ENCODE measurements at places on chromosomes 3 and 15.

DNA sequence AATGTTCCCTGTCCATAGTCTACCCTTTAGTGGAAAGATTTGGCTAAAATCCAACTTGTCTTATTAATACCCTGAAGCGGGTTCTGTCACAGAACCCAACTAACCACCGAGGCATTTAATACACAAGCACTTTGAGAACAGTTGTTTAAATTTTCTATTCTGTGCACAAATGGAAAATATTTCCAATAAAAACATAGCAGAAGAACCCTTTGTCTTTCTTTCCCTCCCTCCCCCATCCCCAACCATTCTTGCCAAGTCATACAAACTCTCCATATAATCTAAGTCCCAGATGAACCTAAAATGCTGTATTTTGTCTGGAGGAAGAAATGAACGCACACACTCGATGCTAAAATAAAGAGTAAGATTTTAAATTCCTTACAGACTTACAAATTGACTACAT lies 126.9 kb upstream of the STRIT1 start:
- DNase-seq = no peak

DNA sequence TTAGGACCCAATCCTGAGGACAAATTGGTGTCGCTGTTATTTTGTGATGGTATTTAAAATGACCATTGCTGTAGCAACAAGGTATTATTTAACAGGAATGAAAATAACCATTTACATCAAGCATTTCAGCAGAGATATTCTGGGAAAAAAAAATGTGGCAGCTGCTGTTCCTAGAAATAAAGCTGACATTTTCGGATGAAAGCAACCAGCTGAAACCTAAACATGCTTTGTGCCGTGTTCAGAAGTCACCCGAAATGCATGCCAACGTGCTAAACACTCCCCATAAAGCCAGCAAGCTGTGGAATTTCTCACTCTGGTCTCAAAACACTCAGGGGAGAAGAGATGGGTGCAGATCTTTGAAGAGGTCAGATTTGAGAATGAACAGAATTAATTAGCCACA lies 31.5 kb upstream of the TAFA4 start:
- DNase-seq = no peak

GRCh38 chr3:177929310-177929709 lies 606.9 kb upstream of the KCNMB2 start:
- no peak for DNase-seq

DNA sequence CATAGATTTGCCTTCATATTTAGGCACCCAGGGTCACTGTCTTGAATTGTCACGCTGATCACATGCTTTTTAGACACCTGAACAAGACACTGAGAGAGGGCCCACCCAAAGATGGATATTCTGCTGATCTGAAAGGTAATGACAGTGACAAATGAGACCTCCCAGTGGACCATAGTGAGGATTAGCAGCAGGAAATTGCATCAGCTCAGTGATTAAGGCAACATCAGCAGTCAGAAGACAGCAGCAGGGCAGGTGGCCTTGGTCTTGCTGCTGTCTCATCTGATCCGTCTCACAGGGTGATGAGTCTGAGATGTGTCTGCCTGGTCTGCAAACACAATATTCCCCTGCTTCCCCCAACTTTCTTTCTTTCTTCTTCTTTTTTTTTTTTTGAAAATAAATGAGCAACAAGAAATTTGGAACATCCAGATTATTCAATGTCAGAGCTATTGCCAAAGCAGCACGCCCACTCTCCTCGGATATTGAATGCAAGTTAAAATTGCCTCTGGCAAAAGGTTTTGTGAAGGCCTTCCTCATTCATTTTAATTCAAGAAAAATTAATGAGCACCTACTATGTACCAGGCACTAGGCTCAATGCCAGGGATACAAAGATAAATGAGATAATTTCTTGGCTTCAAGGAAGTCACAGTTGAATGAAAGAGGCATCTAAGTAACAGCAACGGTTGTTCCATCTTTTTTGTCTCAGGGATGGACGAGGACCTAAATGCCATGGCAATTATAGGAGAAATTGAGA lies 14.1 kb downstream of the OTOL1 start:
- no peak for DNase-seq

DNA sequence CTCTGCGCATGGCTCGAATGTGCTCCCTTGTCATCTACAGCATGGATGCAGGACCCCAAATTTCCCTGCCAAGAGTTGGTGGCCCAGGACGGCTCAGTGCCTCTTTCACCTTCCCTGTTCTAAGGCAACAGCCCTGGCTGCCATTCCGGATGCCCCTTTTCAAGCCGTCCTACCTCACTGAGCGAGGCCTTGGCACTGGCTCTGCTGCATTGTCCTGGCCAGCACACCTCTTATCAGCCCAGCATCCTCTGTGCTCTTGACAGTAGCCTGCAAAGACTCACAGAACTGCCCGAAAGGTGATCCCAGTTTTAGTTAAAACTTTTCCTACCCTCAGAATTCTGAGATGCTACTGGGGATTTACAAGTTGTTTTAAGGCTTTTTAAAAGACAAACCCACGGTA lies 122.0 kb downstream of the MECOM start:
- no peak for DNase-seq

- no peak for DNase-seq
Measured at GRCh38 chr15:84911879-84912660, 27.6 kb downstream of the SLC28A1 start.

DNA sequence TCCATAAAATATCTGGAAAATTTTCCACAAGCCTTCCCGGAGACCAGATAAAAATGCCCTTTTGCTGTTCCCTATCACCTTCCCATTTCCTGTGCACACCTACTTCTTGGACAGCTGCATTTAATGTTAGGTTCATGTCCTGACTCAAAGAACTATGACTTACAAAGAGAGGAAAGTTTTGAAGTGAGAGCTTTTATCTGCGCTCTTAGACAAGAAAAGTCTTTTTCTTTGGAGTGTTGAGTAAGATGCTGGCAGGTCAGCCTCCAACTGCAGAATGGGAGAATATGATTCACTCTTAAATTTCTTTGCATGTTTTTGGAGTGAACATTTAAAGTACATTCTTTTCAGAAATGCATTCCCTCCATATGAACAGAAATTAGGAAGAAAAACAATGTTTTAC lies 147.3 kb upstream of the DPH6 start:
- DNase-seq = no peak

DNA sequence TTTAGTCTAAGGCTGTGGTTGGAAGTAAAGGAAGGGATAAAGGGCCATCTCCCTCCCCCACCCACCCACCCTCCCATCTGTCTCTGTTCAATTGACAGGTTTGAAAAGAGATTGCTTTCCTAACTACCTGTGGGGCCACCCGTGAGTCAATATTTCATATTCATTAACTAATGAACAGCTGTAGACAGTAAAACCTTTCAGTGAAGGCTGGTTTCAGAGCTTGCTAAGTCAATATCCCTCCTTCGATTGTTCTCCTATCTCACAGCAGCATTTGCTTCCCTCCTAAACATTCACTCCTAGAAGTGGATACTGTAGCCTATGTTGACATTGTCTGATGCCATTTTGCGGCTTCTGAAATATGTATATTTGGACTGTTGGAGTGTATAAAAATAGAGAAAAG lies 85.9 kb upstream of the SYNPR start:
- DNase-seq = no peak

DNA sequence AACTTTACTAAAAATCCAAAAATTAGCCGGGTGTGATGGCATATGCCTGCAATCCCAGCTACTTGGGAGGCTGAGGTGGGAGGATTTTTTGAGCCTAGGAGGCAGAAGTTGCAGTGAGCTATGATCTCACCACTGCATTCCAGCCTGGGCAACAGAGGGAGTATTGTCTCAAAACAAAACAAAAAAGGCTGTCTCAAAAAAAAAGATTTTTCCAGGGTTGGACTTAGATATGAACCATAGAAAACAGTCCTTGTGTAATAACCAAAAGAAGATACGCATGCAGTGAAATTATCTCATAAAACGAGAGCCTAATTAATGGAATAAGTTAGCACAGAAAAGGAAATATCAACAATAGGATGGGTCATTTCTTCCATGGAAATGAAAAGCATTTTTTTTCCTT lies 320.4 kb upstream of the RASGRP1 start:
- no peak for DNase-seq

DNA sequence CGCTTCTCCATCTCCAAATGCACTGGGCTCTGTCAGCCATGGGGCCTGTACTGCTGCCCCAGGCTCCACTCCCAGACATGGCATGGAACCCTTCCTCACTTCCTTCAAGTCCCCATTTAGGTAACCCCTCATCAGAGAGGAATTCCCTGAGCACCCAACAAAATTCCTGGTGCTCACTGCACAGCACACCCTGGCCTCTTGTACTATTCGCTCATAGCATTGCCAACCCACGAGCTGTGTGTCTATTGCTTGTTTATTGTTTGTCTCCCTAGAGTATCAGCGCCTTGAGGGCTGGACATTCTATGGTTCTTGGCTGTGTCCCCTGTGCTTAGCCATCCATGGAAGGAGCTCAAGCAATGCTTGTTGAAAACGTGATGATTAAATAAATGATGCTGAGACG lies 46.1 kb upstream of the SLCO2A1 start:
- no peak for DNase-seq

DNA sequence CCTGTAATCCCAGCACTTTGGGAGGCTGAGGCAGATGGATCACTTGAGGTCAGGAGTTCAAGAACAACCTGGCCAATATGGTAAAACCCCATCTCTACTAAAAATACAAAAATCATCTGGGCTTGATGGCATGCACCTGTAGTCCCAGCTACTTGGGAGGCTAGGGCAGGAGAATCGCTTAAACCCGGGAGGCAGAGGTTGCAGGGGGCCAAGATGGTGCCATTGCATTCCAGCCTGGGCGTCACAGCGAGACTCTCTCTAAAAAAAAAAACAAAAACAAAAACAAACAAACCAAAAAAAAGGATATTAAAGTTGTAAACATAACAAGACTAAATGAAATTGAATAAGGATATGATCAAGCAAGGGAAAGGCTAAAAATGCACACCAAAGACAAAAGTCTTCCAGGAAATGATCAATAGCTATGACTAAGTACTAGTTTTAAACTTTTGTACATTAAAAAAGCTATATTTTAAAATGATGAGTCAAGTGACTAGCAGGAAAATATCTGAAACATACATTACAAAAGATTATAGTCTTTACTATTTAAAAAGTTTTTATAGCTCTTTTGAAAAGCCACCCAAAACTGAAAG lies 28.6 kb downstream of the KLHL6 start:
- peak; percentile 13 for DNase-seq

DNA sequence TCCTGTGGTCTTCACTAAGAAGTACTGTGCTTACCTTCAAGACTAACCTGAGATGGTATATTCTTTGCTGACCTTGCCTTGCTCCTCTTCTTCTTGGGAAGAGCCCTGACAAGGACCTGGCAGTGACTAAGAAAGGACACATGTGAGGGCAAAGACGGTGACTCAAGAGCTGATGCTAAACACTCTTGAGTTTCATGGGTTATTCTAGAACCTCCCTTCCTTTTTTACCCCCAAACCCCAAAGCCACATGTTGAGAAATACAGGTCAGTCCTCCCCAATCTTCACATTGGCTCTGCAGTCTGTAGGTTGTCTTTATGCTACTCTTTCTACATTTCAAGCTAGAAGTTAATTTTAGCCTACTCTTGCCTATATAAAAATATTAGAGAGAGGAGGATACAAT lies 200.6 kb downstream of the SEMA6D start:
- DNase-seq = no peak

DNA sequence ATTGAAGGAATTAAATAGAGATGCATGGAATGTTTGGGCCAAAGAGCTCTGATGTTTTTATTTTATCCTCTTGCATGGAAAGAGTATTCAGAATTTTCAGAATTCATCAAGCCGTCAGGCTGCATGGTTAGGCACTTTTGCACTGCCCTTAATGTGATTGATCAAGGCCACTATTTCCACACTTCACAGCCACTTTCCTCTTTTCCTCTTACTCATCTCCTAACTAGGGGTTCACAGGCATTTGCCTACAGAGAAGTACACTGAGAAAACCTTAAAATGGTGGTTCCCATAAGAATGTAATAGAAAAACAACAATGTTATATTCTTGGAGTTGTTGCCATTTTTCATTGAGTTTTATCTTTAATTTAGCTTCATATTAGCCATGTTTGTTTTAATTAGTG lies 10.9 kb downstream of the SLC35A5 start:
- no peak for DNase-seq

DNA sequence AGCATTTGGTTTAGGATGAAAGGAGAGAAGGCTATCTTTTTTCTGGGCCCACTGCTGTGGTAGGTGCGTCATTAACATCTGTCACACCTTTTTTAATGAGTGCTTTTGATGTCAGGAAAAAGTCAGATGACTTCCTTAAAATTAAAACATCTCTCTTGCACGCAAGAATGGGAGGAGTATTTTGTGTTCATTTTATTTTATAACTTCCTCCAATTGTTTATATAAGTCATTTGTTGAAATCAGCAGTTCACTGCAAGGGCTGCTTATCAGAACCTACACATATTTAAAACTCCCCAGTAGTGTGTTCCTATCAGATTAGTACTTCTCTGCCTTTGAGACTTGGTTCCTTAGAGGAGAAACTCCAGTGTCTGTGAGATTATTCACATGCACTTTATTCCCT lies 143.8 kb downstream of the NEO1 start:
- DNase-seq = no peak

DNA sequence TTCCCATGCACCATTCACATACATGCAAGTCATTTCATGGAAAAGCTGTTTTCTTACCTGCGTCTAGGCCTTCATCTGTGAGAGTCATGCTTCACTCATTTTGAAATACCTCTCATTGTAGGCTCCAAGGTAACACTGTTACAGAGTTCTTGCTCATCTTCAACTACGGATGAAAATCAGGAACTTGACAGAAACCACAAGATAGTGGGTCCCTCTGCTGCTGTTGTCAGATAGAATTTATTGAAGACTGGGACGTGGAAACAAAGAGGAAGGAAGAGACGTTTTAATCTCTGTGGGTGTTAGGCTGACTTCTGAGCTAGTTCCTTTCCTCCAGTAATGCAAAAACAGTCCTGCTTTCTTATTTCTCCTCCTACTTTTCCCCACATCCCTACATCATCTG lies at the start of gene P2RY14:
TSS of gene P2RY14 (minus strand) at position 313 of the 400 bp plus-strand sequence. CDS start 64,226 bp downstream, outside the sequence.
- peak; percentile 45 for DNase-seq

DNA sequence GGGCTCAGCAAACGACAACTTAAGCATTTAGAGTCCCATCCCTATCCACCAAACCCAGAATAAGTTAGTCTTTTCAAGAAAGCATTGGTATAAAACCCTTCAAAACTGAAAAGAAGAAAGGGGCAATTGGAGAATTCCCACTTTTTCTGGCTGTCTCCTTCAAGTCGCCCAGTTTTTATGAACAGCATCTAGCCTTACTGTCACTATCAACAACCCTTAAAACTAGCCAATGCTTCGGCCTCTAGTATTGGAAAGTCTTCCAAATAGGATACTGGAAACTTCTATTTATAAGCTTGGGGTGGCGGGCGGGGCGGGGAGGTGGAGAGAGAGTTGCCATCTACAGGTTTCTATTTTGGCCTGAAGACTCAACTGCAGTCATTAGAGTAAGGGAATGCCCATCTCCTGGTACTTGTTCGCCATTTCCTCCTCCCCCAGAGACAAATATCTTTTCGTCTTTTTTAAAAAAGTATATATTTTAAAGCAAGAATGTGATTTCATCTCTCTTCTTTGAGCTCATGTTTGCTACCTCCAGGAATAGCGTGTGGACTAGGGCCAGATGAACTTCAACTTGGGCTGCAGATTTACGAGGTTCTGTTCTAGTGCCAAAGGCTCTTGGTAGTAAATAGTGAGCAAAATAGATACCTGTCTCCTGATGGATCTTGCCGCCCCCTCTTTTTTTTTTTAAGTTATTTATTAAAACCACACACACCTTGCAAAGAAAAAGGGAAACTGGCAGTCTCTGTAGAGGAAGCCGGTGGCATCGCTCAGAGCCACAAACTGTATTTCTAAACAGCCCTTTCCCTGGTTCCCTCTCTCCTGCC lies 2.7 kb downstream of the BCL6 start:
- DNase-seq = peak; percentile 28

GRCh38 chr3:149845570-149846244 lies 32.7 kb downstream of the RNF13 start:
- DNase-seq = no peak

- no peak for DNase-seq
Measured at GRCh38 chr3:32217339-32217738, 21.1 kb upstream of the CMTM8 start.

Data from CD4-positive, alpha-beta T cell treated with Interleukin-4 for 4 hours (primary cell).